NB4 (cell line): ENCODE measurements at places on chromosomes 11 and 22.

DNA sequence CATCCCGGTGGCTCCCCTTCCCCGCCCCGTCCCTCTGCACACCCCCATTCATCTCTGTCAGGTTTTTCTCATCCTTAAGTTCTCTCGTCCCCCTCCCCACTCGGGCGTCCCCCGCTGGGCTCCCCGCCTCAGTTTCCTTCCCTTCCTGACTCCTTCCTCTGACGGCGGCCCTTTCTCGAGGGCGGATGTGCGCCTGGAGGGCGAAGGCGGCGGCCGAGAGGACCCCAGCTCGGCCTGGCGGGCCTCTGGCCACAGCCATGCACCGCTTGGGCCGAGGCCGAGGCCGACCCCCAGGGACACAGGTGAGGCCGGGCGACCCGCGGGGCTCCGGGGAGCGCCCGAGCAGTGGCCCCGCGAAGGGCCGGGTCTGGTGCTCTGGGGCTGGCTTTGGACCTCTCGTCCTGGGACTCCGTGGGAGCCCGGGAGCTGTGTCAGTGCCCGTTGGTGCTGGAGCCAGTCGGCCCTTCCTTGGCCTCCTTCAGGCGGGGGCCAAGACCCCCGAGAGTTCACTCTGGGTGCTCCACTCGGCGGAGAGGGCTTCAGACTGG, 2.9 kb downstream of the PHLDB1 start:
- DNase-seq: no peak

GRCh38 chr11:123183391-123184099, 11.5 kb downstream of the CLMP start:
- no peak for DNase-seq

GRCh38 chr11:86811637-86812321, 11.4 kb downstream of the PRSS23 start:
- no peak for DNase-seq

- DNase-seq: no peak
Observed at GRCh38 chr11:31844351-31844750, 33.2 kb upstream of the PAX6 start.
